ENCODE measurements at places on chromosomes 16 and 17.

DNA sequence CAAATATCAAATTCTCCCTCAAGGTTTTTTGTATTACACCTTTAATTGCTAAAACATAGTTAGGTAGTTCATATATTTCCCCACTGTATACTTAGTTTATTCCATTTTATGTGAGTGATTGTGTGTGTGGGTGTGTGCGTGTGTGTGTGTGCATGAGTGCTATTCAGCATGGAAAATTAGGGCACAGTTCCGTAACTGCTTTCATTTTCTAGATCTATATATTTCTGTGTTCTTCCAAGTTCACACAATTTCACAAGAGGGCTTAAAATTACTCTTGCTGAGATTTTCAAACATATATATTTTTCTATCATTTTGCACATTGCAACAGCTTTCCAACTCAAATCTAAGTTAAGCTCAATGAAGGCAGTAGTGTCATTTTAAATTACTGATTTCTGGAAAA lies 782.9 kb upstream of the SOX9 start:
- no peak for DNase-seq

DNA sequence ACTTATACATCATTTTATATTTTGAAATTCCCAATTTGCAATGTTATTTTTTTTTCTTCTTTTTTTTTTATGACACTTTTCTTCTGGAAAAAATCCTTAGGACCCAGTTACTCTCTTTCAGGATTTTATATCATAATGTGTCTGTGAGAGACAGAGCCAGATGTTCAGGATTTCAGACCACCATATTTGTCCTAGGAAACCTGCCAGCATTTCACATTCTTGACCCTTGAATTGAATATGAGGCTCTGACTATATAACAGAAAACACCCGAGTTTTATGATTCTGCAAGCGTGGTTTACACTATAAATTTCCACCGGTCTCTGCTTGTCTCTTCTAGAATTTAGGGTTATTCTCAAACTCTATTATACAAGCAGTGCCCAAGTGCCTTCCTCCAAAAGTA lies 621.0 kb downstream of the WWOX start:
- no peak for DNase-seq

GRCh38 chr17:27882162-27882840 lies 10.9 kb downstream of the LYRM9 start:
- no peak for DNase-seq

GRCh38 chr16:12753203-12754023 lies 50.3 kb downstream of the CPPED1 start:
- DNase-seq = no peak

- DNase-seq = no peak
These were observed 24.9 kb downstream of the ACSF3 start for GRCh38 chr16:89118361-89119165.

- peak; percentile 68 for DNase-seq
These were observed 32.1 kb upstream of the PRKCB start for GRCh38 chr16:23803591-23804123.

DNA sequence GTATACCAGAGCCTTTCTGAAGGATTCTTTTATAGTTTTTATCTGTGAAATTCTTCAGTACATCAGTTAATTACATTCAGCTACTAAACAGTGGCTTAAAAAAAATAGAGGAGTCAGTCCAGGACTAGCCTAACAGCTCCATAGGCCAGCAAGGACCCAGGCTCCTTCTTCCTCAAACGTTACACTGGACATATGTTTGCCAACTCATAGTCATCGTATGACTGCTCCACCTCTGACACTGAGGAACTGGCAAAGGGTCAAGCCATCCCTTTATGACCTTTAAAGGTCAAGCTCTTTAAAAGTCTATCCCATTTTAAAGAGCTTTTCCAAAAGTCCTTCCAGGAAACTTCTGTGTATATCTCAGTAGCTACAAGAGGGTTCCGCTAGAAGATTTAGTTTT lies 36.6 kb downstream of the PHLPP2 start:
- DNase-seq = no peak

DNA sequence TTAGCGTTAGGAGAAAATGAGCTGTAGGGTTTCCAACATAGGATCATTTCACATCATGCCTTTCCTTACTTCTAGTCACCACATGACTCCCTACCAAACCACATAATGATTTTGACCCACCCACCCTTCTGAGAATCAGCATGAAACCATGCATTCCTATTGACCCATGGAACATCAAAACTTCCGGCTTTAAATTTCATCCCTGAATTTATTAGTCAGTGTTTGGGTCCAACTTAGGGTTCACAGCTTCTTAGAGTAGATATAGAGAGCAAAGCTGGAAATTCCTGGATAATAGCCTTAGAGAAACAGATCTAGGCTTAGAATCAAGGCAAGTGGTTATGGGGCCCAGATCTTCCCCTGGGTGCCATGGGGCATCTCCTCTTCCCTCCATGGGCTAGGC lies 162.6 kb downstream of the TOX3 start:
- DNase-seq = no peak

- peak; percentile 24 for DNase-seq
These were observed 790 bp downstream of the CRHR1 start for GRCh38 chr17:45784741-45785479.

GRCh38 chr17:74177018-74177450 lies 26.4 kb upstream of the RPL38 start:
- no peak for DNase-seq

DNA sequence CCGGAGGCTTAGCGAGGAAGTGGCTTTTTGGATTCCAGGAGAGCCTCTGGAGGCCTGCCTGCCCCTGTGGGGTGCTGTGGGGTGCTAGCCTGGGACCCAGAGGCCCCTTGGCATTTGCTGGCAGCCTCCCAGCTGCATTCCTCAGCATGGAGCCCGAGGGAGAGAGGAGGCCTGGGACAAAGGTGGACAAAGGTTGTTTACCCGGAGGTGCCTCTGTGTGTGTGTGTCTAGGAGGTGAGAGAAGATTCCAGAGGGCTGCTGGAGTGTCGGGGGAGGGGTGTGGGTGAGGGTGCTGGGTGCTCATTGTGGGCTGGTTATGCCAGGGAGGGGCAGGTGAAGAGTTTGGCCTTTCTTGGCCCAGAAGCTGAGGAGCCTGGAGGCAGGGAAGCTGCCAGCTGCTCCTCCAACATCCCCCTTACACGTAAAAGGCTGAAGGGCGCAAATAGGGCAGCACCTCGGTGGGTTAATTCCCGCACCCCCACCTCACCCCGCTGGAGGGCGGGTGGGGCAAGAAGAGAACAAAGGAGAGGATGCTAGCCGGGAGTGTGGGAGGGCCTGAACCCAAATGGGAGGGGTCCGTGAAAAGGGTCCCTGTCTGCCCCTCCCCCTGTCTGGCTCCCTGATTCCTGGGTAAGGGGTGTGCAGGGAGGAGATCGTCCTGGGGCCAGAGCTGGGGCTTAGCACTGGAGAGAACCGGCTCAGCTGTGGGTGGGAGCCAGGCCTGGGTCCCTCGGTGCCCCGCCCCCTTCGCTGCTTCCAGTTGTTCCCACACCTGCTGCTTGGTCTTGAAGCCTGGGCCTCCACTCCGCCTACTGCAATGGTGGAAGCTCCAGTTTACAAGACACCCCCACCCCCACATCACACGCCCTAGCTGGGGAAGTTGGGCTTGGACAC lies 9.9 kb downstream of the HEXIM2 start:
- no peak for DNase-seq

- DNase-seq = no peak
These were observed 53.9 kb upstream of the CCL2 start for GRCh38 chr17:34201225-34201624.

DNA sequence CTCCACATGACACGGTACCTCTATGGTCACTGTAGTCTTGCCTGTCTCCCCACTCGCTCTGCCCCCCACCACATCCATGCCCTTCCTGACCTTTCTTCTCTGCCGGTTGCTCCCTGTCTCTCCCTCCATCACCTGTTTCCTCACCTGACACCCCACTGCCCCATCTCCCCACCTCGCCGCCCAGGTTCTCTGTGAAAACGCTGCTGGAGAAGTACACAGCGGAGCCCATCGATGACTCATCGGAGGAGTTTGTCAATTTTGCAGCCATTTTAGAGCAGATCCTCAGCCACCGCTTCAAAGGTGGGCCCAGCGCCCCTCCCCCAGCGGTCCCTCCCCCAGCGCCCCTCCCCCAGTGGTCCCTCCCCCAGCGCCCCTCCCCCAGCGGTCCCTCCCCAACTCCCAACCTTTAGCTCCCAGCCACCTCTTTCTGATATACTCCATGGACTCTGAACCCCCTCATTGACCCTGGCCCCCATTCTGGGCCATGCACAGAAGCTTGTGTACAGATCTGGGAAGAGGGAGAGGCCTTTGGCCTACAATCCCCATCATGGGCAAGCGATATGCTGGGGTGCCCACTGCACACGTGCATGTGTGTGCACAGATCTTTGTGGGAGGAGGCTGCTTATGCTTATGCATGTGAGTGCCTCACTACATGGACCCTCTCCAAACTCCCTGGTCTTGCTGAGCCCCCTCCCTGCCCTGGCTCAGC lies 4.1 kb downstream of the RUNDC3A start:
- DNase-seq = no peak

GRCh38 chr16:55527885-55528284 lies 19.0 kb downstream of the LPCAT2 start:
- no peak for DNase-seq

DNA sequence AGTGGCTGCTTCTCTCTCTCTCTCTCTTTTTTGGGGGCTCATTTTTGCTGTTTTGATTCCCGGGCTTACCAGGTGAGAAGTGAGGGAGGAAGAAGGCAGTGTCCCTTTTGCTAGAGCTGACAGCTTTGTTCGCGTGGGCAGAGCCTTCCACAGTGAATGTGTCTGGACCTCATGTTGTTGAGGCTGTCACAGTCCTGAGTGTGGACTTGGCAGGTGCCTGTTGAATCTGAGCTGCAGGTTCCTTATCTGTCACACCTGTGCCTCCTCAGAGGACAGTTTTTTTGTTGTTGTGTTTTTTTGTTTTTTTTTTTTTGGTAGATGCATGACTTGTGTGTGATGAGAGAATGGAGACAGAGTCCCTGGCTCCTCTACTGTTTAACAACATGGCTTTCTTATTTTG lies 7.7 kb upstream of the TMEM235 start:
- DNase-seq = no peak

GRCh38 chr16:85751698-85752501 lies 1.0 kb upstream of the C16orf74 start:
- no peak for DNase-seq

GRCh38 chr16:48106446-48106845 lies 49.3 kb downstream of the ABCC12 start:
- no peak for DNase-seq

DNA sequence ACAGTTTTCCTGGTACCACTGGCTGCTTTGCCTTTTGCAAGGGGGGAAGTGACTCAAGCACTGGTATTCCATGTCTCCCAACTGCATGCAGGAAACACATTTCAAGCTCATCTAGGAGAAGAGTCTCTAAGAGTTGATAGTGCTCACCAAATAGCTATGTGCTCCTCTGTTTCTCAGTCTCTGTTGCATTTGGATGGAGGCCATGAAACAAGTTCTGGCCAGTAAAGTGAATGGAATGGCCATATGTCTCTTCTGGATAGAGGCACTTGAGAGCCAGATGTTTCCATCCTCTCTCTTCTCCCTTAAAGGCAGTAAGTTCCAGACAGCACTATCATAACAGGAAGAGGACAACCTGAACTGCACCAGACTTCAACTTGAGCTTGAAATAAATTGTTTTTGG lies 60.6 kb downstream of the C16orf82 start:
- DNase-seq = no peak

DNA sequence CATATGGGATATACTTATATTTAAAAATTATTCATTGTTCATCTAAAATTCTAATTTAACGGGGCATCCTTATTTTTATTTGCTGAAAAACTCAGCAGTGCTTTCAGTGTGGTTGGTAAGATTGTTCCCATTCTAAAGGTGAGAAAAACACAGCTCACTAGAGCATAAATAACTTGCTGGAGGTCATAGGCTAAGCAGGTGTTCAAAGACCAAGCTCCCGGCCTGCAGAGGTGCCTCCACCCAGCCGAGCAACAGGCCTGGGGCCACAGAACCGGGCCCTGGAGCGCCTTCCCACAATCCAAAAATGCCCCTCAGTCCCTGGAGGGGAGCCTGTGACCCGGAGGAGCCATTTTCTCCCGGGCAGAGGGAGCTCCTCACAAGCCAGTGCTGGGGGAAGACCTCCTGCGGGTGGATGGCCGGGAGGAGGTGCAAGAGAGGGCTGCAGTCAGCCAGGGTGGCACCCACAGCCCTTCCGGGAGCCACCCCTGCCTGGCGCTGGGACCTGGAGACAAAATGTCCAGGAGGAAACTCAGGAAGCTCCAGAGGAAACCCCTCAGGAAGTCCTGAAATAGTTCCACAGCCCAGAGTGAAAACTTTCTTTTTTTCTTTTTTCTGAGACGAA lies 14.7 kb downstream of the ABR start:
- no peak for DNase-seq

DNA sequence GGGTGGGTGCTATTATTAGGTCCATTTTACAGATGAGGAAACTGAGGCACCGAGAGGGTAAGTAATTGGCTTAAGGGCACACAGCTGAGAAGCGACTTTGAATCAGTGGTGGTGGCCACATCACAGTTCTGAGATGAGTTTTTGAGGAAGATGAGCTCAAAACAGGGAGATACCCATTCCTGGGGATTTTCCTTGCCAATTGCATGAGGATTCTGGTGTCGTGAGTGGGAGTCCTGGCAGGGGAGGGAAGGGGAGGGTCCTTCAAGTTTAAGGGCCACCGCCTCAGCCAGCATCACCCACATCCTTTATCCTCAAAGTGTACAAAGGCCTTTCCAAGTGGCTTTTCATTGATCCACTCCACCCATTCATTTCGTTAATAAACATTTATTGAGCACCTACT lies 45.3 kb downstream of the IL21R start:
- DNase-seq = no peak

DNA sequence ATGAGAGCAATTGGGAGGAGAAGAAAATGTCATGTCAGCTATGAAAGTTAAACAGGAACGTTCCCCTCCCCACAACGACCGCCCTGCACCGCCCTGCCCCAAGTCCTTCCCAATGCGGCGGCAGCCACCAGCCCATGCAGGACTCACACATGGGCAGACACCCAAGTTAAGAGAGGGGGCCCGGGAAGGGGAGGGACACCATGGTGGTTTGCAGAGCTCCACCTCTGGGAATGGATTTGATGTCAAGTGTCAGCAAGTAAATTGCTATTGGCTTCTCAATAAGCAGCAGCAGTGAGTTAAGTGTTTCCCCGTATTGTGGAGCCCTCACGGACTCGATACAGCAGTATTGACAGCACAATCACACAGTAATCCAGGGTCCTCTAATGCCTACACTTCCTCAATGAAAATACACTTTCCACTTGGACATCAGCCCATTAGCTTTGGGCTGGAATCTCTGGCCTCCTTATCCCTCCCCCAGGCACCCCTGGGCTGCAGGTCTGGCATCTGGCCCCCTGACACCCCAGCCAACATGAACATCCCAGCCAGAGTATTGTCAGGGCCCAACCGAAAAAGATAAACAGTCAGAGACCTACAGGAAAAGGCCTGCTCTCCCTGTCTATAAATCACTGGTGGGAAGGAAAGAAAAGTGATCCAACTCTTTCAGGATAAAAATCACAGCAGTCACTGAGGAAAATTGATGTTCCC lies 22.6 kb downstream of the ZFHX3 start:
- no peak for DNase-seq

GRCh38 chr16:12321311-12321842 lies 344.8 kb downstream of the SNX29 start:
- no peak for DNase-seq
